Smooth muscle cell of the brain vasculature (primary cell): ENCODE measurements at places on chromosomes 7 and 10.

DNA sequence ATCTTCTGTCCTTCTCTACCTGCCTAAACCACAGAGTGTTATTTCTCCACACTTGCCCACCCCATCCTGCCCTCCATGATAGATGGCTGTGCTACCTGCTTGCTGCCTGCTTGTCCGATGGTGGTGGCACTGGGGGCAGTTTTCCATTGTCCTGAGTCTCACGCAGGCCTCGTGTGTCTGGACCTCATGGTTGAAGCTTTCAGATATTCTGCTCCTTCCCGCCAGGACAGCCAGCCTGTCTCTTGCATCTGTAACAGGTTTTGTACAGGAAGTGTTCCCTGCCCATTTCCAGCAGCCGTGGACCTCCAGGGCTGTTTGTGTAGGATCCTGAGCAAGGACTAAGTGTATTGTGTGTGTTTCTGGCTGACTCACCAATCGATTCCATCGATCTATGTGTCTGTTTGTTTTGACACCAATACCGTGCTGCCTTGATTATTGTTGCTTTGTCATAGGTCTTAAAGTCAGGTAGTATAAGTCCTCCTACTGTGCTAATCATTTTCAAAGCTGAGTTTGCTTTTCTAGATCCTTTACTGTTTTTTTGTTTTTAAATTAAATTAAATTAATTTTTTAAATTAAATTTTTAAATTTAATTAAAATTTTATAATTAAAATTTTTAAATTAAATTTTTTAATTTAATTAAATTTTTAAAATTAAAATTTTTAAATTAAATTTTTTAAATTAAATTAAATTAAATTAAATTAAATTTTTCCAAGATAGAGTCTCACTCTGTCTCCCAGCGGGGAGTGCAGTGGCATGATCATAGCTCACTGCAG is 8.5 kb downstream of the IL15RA start:
- DNase-seq = no peak

DNA sequence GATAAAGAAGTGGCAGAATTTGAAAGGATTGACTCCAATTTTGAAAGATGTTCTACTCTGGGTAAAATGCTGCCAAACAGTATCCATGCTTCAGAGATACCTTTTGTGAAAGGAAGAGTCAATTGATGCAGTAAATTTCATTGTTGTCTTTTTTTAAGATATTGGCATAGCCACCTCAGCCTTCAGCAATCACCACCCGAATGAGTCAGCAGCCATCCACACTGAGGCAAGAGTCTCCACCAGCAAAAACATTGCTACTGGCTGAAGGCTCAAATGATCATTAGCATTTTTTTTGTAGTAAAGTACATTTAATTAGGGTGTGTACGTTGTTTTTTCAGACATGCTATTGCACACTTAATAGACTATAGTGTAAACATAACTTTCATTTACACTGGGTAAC is 31.7 kb upstream of the CYP26C1 start:
- no peak for DNase-seq

- DNase-seq = no peak
Observed at GRCh38 chr7:80816806-80817205, 102.0 kb downstream of the SEMA3C start.

DNA sequence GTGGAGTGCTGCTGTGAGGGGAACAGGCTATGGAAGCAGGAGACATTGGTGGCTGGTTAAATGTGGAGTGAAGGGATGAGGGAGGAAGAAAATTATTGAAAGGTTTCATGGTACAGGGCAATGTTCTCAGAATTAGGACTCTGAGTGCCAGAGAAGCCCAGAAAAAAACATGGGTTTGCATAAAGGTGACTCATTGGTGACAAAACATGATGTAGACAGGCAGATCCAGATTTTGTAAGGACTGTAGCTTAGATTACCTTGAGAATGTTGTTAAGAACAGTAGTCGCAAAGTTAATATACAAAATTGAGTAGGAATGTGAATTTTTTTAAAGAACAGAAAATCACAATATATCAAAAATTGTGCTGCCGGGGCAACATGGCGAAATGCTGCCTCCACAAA is 134.9 kb upstream of the ZNF438 start:
- no peak for DNase-seq

GRCh38 chr10:45180946-45181875 is 134.2 kb downstream of the OR13A1 start:
- no peak for DNase-seq

GRCh38 chr7:99248391-99249095 is 24.1 kb upstream of the MYH16 start:
- DNase-seq = no peak

GRCh38 chr10:98486421-98486820 is 39.7 kb upstream of the HPS1 start:
- DNase-seq = no peak

DNA sequence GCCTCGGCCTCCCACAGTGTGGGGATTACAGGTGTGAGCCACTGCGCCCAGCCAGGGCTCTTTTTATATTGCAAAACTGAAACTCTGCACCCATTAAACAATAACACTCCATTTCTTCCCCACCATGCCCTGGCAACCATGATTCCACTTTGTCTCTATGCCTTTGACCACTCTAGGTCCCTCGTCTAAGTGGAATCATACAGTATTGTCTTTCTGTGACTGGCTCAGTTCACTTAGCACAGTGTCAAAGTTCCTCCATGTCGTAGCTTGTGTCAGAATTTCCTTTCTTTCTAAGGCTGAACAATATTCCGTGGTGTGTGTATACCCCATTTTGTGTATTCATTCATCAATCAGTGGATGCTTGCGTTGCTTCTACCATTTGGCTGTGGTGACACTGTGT is 46.2 kb downstream of the CUX1 start:
- DNase-seq = no peak

DNA sequence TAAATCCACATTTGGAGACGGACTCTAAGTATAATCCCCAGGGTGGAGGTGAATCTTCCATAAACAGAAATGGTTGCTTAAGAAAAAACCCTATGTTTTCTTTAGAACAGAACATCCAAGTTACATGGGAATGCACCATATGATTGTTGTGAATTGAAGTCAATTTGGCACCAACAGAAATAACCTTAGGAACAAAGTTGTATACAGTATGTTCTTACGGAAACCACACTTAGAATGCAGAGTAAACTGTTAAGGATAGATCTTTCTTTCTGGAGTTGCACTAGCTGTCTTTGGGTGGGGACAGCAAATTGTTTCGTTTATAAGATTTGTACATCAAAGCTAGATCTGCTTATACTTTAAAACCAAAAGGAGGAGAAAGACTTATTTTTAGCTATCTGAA is 316.4 kb downstream of the PTEN start:
- DNase-seq = peak; percentile 28

DNA sequence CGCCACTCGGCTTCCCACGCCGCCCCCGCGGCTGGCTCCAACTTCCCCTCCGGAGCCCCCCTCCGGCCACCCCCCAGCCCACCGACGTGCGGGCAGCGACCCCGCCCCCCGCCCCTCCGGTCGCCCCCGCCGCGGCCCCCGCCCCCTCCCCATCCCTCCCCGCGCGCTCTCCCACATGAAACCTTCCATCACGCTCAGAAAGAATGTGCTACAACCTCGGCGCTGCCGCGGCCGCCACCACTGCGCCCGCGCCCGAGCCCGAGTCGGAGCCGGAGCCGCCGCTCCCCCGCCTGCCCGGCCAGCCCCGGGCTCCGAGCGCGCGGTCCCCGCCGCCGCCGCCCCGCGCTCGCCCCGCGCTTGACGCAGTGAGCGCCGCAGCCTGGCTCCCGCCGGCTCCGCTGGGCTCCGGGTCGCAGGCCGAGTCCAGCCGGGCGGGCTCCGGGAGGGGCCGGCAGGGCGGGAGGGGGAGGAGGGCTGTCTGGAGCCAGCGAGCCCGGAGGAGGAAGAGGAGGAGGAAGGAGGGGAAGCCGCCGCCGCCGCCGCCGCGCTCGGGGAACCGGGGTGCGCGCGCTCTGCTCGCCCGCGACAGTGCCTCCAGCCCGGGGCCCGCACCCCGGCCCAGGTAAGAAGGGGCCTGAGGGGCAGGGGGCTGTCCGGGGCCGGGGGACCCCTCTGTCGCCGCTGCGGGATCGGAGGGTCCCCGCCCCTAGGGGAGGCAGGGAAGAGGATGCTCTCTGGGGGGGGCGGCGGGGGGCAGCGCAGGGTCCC is 4.3 kb upstream of the ELFN1 start:
- no peak for DNase-seq

DNA sequence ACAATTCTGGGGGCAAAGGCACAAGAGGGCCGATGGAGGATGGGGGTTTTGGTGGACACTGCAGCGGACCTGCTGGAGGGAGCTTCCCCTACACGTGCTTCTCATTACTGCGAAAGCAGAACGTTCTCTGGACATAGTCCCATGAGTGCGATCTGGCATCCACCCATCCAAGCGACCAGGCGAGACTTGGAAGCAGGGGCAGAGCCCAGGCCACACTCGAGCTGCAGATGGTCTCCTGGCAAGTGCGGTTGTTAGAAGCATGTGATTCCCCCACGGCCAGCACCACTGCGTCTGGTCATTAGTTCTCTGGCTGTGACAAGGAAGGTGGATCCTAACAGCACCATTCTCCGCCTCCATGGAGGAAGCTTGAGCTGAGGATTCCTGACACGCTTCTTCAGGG is 118.4 kb upstream of the TCERG1L start:
- no peak for DNase-seq
